HFF-Myc (cell line): ENCODE measurements at places on chromosomes 3 and 15.
A peak's percentile ranks its signal among the peaks of the same experiment; 100 is the strongest.

DNA sequence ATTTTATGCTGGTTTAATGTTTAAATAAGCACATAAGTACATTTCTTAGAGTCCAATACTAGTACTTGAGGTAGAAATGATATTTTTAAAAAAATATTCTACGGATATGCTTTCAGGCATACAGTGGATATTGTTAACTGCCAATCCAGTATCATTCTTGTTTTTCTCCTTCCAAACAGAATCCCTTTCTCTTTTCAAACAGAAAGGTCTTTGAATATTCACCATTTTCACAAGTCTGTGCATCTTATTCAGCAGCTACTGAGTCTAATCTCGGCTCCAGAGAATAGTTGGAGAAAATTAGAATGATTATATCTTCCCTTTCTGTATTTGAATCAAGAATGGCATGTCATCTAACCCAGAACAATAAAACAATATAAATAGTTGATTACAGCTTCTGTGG lies 174.5 kb downstream of the GOLGA6L6 start:
- DNase-seq: no peak

DNA sequence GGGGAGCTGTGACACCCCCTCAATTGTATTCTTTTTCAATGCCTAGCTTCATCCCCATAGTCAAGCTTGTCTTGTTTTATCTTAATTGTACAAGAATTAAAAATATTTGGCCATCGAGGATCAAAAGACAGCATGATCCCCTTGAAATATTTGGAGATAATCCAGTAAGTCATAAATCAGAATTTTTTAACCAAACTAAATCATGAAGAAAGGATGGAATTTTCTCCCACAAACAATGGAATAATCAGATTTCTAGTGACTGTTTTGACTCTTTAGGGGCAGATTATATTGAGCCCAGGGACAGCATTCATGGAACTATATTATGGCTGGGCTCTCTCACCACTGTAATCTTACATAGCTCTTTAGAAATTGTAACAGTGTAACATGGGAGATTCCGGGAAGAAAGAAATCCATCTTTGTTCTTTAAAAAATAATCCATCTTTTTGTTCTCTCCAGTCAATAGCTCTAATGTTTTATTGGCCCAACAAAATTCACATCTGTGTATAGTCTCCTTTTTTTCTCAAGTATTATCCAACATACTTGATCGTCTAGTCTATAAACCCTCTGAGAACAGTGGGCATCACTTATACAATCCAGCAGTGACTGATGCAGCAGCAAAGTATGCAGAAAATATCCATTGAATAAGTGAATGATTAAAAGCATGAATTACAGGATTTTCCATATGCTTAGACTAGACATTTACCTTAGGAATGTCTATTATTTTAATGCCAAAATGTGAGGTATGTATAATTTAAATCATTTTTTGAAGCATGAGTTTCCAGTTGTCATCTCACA lies 277.0 kb upstream of the PLSCR5 start:
- DNase-seq: no peak

GRCh38 chr15:57618325-57618724 lies 26.6 kb downstream of the MYZAP start:
- no peak for DNase-seq

DNA sequence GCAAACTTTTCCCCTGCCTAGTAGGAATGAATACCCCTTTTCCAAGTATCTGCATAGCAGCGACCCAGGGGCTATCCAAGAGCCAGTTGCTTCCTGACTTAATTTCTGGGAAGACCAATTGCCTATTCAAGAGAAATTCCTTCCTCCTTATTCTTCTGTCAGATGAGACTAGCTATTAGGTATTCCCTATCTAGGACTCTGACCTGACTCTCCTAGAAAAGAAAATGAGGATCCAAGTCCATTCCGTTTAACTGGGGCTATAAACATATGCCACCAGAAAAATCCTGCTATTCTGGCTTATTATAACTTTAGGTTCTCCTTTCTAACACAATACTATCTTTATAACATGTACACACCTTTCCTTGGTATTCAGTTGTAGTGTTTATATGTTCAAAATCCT lies 1.7 kb downstream of the HHLA2 start:
- no peak for DNase-seq

DNA sequence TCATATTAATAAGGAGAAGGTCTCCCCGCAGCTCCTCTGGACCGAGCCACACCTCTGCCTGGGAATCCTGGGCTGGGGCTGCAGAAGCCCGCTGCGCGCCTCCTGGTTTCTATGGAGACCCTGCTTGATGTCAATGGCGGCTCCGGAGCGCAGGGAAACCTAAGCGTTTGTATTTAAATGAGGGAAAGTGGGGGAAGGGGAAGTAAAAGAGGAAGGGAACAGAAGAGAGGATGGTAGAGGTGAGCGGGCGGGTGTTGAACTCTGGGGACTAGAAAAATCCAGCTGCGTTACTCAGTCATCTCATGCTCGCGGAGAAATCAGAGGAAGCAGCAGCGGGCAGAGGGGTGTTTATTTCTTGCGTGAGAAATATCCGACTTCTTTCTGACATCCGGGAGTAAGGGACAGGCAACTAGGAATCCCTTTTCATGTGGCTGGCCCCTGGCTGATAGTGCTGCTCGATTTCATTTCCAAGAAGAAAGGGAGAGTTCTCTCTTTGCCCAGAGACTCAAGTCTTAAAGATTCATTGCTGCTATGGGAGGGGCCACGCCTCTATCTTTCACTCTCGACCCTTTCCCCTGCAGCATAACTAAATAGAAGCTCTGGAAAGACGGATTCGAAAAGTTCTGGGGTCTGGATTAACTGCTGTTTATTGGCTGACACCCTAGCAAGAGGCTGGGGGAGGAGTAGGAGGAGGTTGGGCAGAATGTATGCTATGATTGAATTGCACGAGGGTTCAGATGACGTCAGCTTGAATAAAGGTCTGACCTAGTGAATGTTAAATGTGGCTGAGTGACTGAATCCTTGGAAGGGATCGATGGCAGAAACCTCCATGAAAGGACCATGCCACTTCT lies 110.5 kb upstream of the GAP43 start:
- DNase-seq: peak; percentile 21

GRCh38 chr3:99579965-99580364 lies 58.4 kb upstream of the COL8A1 start:
- DNase-seq: no peak

DNA sequence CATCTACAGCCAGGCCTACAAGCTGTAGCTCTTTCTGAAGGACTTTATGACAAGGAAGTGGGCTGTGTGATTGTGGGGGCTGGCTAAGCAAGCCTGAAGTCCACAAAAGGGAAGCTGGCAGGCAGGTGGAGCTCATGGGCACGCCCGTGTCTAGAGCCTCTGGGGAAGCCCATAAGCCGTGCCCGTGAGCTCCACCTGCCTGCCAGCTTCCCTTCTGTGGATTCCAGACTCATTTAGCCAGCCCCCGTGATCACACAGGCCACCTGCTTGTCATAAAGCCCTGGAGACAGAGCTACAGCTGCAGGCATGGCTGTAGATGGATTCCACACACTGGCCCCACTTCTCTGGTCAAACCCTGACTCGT lies 15.2 kb downstream of the EFCC1 start:
- no peak for DNase-seq

- no peak for DNase-seq
These were observed 510 bp upstream of the COLQ start for GRCh38 chr3:15522016-15522415.

GRCh38 chr3:194984622-194985021 lies 286.3 kb downstream of the XXYLT1 start:
- DNase-seq: no peak

- no peak for DNase-seq
These were observed 7.5 kb upstream of the PGPEP1L start for GRCh38 chr15:99014803-99015697.

DNA sequence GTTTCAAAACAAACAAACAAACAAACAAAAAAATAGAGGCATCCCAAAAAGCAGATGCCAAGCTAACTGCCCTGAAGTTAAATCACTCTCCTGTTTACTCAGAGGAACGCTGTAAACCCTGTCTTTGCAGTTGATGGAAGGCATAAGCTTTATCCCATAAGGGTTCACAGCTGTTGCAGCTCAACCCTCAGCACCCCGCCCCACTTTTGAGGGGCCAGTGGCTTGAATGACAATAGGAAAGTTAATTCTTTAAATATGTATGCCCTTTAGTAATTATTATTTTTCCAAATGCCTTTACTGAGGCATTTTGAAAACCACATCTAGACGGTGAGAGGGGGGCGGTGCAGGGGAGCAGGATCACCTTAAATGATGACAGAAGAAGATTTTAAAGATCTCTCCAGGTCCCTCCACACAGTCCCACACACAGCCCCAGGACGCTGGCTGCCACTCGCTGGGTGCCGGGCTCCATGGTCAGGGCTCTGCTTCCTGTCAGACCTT lies 272.1 kb downstream of the FAM43A start:
- no peak for DNase-seq

- DNase-seq: no peak
These were observed 92.9 kb upstream of the GK5 start for GRCh38 chr3:142318331-142318730.

DNA sequence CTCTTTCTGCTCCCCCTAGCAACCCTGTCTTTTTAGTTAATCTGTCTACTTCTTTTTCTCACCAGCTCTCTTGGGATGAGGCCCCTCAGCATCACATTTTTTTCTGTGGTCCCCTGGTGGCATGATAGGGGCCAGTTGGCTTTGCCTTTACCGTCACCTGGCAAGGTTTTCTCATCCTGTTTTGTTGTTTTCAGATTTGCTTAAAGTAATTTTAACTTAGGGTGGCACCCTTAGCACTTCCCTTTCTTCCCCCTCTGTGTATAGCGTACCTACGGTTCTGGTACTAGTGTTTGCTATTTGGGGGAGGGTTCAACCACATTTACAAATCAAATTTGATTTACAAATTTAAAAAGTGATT lies 35.6 kb downstream of the PDCD6IP start:
- no peak for DNase-seq

DNA sequence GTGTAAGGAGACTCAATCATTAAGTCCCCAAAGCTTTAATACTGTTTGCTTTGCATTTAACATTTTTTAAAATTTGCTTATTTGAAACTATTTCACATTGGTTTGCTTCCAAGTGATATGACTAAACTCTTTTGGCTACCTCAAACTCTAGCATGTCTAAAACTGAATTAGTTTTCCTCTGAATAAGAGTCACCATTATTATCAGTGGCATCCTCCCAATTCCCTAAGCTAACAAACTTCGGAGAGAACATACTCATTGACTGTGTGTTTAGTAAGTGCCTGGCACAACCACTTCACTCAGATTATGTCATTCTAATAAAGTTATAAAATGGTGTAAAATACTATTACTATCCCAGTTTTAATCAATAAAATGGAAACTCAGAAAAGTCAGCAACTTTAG lies 21.9 kb downstream of the ATOSA start:
- DNase-seq: no peak

GRCh38 chr3:197168606-197169005 lies 129.8 kb downstream of the DLG1 start:
- DNase-seq: peak; percentile 60

DNA sequence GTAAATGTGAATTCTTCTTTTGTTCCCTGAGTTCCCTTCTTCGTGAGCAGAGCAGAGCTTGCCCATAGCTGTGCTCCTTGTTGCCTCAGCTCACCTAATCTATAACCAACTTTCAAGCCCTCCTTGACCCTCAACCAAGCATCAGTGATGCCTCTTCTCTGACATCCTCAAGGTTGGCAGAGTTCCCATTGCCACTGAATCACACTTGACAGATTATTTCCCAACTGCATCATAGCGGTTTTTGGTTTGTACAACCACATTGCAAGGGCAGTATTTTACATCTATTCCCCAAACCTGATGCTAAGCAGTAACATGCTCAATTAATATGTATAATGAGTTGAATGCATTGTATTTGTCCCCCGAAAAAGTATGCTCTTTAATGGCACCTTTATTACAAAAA lies 133.0 kb upstream of the SNTN start:
- DNase-seq: no peak

- no peak for DNase-seq
These were observed 80.3 kb upstream of the ABHD2 start for GRCh38 chr15:89007989-89008388.

- peak; percentile 61 for DNase-seq
These were observed 74.5 kb downstream of the TLE3 start for GRCh38 chr15:70023064-70023768.

- no peak for DNase-seq
These were observed 9.8 kb downstream of the MSL2 start for GRCh38 chr3:136186344-136186743.

GRCh38 chr15:78266229-78266628 lies 1.9 kb downstream of the DNAJA4 start:
- DNase-seq: no peak

DNA sequence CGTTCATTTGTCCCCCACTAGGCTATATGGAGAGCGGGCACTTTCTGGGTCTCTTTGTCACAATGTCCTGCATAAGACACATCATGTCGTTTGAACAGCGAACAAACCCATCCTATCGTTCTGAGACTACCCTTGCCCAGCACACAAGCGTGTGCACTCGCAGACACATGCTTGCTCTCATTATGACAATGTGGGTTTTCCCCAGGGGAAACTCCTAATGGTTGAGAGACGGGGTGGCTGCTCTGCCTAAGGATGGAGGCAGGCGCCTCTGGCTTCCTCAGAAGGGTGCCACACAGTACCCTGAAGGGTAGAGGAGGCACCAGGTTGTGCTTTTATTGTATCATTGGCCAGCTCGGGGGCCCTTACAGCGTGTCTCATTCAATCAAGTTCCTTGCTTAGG lies 51.0 kb upstream of the MYZAP start:
- no peak for DNase-seq
